Psoas muscle (tissue), 8 donors: ENCODE measurements at places on chromosomes 7 and 10. TPM values are rescaled to one million over a fixed set of nuclear protein-coding genes. Genes with fewer than 3 reads are reported as not detected.

GRCh38 chr10:118501637-118502440 lies 93.6 kb downstream of the PRLHR start:
- no peak for DNase-seq

DEPP1 gene
- total RNA-seq: 37.2 TPM

HIPK2 gene
- total RNA-seq: 166 TPM

DNA sequence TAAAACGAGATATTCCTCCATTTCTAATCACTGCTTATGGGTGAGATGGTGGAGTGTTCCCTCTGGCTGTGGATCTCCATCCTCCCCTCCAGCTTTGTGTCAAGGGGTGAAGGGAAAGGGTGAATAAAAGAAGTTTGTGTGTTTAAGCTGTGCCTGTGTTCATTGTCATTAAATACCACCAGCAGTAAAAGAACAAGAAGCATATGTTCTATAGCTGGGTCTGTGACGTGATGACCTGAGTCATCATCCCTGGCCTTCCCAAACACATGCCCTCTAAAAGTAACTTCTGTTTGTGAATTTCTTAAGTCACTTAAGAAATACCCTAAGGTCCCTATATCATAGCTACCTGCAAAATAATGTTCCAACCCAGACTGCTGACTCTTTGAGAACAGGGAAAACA lies 104.9 kb downstream of the PPP1R17 start:
- DNase-seq: no peak
